ENCODE measurements at places on chromosomes 11 and 22.
A peak's percentile ranks its signal among the peaks of the same experiment; 100 is the strongest.

- DNase-seq = no peak
Observed at GRCh38 chr11:76408171-76408965, 27.2 kb downstream of the GVQW3 start.

- no peak for DNase-seq
Observed at GRCh38 chr11:83725728-83726127, 439.6 kb upstream of the CCDC90B start.

DNA sequence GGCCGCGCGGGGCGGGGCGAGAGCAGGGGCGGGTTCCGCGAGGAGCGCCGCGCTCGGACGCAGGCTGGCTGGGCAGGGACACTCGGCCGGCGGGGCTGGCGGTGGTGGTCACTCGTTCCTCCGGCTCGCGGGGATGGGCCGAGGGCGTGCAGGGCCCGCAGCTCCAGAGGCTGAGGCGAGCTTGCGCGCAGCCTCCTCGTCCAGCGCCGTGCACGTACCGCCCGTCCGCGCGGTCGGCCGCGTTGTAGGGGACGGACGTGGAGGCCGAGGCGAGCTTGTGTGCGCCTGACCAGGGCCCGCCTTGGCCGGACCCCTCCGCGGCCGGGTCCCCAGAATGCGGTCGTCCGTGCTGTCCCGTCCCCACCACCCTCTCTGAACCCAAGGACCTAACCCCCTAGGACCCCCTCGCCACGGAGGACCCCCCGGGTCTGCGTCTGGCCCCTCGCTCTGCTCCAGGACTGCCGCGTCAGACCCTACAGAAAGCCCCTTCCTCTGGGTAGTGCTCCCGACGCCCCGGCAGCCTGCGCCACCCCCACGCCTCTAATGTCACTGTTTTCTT is 569 bp upstream of the YPEL1 start:
- DNase-seq = no peak

DNA sequence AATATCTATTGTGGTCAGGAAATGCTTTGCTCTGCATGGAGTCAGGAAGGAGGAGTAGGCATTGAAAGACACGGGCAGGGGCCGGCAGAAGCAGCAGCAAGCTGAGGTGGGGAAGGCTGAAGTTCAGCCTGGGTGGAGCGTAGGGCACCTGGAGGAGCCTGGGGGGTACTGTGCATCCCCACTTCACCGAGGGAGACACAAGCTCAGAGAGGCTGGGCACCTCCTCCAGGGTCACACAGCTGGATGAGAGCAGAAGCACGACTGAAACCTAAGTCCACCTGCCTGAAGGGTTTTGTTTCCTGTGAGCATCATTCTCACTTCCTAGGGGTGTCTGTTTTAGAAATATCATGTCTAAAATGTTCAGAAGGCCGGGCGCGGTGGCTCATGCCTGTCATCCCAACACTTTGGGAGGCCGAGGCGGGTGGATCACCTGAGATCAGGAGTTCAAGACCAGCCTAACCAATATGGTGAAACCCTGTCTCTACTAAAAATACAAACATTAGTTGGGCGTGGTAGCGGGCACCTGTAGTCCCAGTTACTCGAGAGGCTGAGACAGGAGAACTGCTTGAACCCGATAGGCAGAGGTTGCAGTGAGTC is 138.3 kb downstream of the MPPED1 start:
- no peak for DNase-seq

DNA sequence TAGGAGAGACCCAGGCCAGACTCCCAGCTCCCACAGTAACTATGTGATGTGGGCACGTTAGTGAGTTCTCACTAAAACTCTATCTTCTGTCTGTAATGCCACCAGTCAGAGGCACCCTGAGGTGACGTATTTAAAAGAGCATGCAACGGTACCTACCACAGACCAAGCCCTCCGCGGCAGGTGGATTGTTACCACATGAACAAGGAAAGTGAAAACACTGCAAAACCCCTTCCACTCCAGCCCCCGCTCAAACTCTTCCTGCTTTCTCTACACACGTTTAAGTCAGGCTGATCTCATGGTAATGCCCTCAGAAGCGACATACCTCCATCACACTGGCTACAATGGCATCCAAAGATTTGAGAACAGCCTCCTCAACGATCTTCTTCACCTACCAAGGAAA is 36.7 kb downstream of the SERPIND1 start:
- DNase-seq = no peak

- DNase-seq = no peak
Observed at GRCh38 chr11:19091366-19091765, 25.6 kb upstream of the ZDHHC13 start.

- DNase-seq = no peak
Observed at GRCh38 chr11:128776424-128777284, 82.8 kb downstream of the FLI1 start.

DNA sequence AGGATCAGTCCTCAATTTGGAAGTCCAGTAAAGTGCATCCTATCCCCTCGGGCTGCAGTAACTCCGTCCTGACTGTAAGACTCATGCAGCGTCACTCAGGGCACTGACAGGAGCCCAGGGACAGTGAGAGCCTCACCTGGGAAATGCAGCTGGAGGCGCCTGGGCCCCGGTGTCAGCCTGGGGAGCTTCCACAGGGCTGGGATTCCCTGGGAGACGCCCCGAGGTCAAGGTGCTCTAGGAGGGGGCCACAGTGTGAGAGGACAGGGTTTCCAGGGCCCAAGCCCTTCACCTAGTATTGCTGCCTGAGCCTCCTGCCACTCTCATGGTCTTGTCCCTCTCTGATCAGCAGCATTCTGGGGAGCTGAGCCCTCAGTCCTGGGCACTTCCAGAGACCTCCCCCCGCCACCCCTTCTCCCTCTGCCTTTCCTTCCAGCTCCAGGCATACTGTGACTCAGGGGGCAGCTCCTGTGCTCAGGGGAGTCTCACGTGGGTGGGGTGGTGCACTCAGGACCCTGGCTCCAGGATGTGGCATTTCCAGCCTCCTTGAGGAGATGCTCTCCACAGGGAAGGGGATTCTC is 99.1 kb upstream of the IGLL5 start:
- no peak for DNase-seq

DNA sequence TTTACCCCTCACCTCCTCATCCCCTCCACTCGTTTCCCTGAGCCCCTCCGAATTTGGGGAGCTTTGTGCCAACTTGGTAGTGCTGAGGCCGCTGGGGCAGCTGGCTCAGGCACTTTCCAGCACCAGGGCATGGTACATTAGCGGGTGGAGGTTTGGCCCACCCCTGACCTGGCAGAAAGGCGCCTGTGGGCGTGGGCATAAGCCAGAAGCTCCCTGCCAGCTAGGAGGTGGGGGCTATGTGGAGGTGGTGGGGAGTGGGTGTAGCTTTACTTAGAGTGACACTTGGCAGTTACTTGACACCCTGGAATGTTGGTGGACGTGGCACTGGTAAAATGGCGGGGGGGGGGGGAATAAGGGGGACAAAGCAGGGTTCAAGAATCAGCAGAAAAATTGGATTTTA is 10.3 kb upstream of the IGF2 start:
- no peak for DNase-seq

- no peak for DNase-seq
Observed at GRCh38 chr11:131626788-131627187, 256.4 kb downstream of the NTM start.

DNA sequence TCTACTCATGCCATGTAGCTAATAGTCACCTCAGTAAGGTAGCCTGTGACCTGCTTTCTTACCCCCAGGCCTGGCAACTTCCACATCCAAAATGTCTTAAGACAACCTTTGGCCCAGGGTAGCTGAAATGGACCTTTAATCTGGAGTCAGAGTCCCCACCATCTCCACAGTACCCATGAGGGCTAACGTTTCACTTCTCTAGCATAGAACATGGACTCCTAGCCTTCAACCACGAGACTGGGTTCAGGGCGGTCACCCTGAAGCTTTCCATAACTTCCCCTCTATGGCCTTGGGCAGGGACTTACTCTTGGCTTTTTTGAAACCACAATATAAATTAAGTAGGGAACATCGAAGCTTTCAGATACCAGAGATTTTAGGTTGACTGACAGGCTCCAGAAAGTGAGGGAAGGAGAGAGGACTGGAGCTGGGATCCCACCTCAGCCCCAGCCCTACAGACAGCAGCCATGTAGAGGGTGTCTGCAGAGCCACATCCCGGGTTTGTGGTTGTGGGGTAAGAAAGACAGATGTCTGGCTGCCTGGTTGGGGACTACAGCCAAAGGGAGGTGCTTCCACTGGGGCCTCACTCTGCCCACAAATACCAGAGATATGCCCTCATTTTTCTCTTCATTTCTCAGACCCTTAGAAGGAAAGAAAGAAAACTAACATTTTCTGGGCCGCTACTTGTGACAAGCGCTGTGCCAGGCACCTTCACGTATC is 2.6 kb downstream of the TBC1D10A start:
- peak; percentile 28 for DNase-seq

DNA sequence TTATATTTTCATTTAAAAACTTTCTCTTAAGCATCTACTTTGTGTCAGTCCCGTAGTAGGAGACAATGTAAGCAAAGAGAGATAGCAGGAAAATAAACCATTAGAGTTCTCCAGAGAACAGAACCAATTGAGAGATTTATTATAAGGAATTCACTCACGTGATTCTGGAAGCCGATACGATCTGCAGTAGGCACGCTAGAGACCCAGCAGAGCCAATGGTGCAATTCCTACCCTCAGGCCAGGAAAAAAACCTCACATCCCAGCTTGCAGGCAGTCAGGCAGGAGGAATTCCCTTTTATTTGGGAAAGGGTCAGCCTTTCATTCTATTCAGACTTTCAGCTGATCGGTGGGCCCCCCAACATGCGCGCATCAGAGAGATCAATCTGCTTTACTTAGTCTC is 7.3 kb upstream of the PLEKHA7 start:
- DNase-seq = no peak

DNA sequence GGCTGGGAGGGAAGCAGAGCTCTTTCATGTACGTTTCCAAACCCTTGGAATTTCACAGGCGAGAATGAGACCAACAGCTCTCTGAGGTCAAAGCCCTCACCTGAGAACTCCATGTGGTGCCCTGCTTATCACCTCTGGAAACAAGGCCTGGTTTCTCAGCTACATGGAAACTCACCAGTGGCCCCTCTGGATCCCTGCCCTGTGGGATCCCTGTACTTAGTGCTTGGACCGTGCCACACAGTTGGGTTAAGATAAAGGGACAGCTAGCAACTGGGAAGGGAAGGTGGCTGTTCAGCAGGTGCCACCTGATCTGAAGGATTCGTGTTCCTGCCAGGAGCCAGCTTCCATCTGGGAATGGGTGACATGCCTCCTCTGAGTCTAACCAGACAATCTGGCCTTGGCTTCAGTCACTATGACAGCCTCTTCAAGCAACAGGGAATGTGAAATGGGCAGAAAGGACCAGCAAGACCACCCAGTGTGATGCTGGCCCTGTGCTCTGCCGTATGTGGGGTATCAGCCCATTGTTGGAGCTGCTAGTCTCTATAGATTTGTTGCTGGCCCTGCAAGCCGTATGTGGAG is 54.3 kb upstream of the BID start:
- DNase-seq = no peak

- DNase-seq = no peak
Observed at GRCh38 chr11:3087821-3088800, 30.9 kb upstream of the CARS1 start.

GRCh38 chr11:128483211-128483788 is 104.1 kb downstream of the ETS1 start:
- no peak for DNase-seq

- DNase-seq = peak; percentile 26
Observed at GRCh38 chr11:59666969-59667368, 1.9 kb downstream of the PATL1 start.

- DNase-seq = peak; percentile 79
Observed at GRCh38 chr11:74330075-74330858, 18.8 kb upstream of the P4HA3 start.

- peak; percentile 47 for DNase-seq
Observed at GRCh38 chr22:27476729-27477128, 324.8 kb downstream of the MN1 start.

GRCh38 chr11:120558744-120559431 is 47.3 kb downstream of the GRIK4 start:
- DNase-seq = no peak

- peak; percentile 39 for DNase-seq
Observed at GRCh38 chr11:117843666-117844484, 19.3 kb upstream of the FXYD2 start.

DNA sequence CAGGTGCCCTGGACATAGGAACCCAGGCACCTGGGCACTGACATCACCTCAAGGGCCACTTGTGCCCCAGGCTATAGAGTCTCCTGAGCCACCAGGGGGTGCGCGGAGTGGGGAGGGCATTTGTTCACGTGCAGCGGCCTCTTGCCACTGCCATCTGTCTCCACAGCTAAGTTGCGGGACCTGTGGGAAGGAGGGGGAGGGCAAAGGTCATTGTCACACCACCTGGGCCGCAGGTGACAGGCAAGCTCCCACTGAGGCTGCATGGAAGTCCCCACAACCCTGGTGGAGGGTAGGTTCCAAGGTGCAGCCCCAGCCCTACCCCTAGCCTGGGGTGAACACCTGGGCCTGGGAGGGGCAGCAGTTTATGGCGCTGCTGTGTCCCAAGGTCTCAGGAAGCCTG is 79.5 kb downstream of the PIWIL3 start:
- no peak for DNase-seq

DNA sequence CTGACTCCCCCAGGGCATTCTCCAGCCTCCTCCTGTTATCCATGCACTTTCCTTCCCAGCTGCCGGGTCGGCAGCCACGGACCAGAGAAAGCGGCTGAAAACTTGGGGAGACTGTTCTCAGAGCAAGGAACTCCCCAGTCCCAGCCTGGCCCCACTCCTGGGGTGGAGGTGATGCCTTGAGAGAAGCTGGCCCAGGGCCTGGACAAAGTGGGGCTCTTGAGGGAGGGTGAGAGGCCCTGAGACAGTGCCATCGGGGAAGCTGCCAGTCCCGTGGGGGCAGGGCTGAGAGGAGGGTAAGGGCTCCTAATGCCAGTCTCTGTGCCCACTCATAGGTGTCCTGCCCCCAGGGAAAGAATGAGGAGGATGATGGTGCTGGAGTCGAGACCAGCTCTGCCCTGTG is 53.8 kb downstream of the FLRT1 start:
- no peak for DNase-seq

- peak; percentile 67 for DNase-seq
Observed at GRCh38 chr11:2951231-2952110, 22.3 kb upstream of the PHLDA2 start.

DNA sequence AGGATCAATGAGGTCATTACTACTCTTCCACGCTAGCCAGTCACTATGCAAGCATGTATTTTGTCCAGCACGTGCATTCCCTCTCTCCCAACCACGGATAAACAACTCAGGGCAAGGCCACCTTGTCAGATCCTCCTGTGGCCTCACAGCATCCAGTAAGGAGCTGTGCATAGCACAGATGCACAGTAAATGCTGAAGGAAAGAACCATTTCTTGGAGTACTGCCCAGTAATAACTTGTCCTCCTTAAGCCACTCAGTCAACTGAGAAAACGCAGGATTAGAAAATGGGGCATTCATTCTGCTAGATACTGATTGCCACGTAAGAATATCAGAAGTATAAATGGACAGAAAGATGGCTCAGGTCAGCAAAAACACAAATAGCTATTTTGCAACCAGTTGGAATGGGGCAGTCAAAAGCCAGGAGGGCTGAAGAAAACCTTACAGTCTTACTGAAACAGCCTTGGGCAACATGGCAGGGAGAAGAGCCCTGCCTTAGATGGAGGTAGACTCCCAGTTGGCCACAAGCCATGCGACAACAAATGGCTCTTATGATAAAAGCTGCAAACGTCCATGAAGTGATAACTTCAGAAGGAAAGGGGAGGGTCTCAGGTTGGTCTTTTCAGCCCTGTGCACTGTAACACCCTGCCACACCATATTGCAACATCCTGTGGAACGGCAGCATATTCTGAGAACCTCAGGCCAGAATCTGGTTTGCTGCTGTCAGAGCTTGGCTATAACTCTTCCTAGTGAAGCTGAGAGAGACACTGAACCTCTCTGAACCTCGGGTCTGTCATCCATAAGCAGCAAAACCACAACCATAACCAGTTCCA is 23.0 kb downstream of the PC start:
- no peak for DNase-seq

All from HCEC 1CT (cell line).